ENCODE measurements at places on chromosomes 5 and 9.

DNA sequence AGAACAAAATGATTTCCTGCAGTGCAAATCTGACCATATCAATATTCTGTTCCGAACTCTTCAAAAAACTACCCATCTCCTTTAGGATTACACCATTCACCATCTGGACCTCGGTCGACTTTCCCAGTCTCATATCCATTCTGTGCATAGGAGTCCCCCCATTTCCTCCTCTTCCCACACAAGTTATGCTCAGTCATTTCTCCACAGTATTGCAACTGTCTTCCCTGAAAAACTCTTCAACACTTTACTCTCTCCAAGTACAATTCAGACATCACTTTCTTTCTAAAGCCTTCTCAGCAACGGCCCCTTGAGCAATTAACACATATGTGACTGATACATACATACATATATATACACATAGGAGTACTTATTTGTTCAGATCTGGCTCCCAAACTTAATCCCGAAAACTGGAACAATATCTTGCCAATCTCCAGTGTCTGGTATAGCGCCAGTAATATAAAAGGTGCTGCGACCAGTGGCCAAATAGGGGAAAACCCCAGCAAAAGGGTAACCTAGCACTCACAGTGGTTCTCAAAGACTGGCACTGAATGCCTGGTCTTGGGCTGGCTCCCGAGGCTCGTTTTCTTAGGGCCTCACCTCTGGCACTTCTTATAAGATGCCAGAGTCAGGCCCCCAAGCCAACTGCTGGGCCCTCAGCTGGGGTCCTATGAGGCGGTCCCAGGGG lies 629 bp downstream of the ZBTB26 start:
- DNase-seq = no peak

GRCh38 chr5:163916376-163916775 lies 411.0 kb downstream of the MAT2B start:
- DNase-seq = no peak

DNA sequence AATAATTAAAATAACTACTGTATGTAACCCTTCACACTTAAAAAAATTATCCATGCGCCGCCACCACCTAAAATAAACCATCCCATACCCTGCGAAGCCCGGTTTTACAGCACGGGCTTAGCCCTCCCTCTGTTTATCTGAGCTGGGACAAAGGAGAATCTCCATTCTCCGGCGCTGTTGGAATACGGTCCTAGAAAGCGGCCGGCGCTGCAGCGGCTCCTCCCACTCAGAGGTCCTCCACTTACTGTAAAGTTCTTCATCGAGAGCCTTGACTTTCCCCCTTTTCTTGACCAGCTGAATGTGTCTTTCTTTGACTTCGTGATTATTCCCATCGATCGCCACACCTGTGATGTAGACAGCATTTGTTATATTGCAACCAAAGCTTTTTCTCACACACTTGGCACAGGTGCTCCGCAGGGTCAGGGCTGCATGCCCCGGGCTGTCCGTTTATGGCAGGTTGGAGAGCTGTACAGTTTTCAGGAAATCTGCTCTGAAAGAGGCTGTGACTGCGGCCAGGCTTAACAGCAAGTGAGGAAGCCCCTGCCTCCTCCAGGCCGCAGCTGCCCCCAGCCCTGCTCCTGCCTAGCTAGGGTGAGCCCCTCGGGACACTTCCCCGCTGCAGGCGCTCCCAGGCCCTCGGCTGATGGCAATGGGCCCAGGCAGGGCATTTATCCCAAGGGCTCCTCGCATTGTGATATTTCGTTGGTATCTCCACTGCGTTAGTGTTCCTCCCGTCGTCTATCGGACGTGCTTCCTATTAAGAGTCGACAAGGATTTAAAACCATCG lies 16.7 kb downstream of the GFPT2 start:
- no peak for DNase-seq

- no peak for DNase-seq
These were observed 39.8 kb upstream of the PCSK5 start for GRCh38 chr9:75850459-75851200.

DNA sequence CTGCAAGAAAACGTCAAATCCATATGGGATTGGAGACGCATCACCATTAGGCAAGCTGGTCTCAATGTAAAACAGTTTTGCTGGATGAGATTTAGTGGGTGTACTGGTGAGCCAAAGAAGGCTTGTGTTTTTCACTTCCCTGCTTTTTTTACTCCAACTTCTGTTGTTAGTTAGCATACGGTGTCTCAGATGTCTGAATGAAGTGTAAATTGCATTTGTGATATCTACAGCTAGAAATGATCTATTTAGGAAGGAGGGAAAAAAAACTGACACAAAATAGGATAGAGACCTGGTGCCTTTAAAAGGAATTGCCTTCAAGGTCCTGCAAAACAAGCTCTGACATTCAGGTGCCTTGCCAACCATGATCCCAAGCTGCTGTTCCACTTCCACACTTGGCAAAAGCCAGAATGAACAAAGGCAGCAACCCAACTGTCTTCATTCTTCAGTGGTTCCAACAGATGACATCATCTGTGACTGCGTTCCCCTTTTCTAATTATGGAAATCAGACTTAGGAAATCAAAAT lies 104.2 kb upstream of the RAI14 start:
- DNase-seq = no peak

DNA sequence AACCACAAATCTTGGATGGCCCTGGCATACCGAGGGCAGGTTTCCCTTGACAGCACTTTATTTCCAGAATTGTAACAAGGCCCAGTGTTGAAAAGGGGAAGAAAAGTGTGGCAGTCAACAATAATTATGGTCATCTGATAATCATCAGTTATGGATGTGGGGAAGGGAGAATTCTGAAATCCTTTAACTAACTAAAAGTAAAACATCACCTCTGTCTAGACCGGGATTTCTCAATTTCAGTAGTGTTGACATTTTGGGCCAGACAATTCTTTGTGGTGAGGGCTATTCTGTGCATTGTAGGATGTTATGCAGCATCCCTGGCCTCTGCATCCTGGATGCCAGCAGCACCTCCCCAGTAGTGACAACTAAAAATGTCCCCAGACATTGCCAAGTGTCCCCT lies 140.4 kb downstream of the PSAT1 start:
- DNase-seq = no peak

GRCh38 chr5:65055938-65056337 lies 287.2 kb downstream of the CWC27 start:
- DNase-seq = no peak

- DNase-seq = peak; percentile 76
These were observed 829.6 kb upstream of the ZNF608 start for GRCh38 chr5:125575891-125576505.

All from SK-N-DZ (cell line).